ENCODE measurements at places on chromosomes 7 and 10.
A peak's percentile ranks its signal among the peaks of the same experiment; 100 is the strongest.

- DNase-seq = peak; percentile 83
Measured at GRCh38 chr10:86439544-86439943, 72.9 kb upstream of the GRID1 start.

DNA sequence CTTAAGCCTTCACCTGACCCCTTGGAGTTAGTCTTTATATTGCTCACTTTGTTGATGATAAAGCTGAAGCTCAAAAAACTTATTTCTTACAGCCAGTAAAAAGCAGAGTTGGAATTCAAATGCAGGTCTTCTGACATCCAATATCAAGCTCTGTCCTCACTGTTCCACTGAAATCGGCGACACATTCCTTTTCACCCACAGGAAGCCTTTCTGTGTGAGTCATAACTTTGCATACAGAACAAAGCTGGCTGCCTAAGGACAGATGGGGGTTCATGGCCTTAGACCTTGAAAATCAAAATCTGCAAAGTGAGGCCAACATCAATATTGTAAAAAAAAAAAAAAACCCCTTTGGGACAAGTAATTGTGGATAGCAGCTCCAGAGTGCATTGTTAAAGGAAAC, 21.8 kb upstream of the AKR1B1 start:
- DNase-seq = peak; percentile 58

DNA sequence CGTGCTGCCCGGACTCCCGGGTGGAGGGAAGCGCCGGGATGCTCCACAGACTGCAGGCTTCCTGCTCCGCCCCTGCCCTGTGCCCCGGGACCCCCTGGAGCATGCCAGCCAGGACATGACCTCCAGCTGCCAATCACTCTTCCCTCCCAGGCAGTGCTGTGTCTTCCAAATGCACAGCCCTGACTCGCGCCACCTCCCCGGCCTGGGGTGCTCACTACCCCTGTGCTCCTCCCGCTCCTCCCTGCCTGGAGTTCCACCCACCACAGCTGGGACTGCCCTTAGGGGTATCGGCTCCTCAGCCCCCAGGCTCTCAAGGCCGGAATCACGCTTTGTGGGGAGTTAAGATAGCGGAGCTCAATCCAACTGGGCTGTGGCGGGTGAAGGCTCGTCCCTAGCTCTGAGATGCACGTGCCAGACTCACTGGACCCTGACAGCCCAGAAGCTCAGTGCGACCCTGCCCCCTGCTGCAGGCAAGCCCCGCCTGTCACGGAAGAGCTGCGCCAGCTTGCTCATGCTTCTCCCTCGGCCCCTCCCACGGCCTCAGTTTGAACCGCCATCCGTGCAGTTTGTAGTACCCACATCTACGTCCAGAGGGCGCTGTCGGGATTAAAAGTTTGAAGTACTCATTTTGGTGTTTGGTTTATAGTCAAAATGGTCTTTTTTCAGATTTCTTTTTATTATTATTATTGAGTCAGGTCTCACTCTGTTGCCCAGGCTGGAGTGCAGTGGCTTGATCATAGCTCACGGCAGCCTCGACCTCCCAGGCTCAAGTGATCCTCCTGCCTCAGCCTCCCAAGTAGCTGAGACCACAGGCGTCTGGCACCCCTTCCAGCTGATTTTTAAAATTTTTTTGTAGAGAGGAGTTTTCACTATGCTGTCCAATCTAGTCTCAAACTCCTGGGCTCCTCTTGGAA, 142.5 kb upstream of the TCERG1L start:
- peak; percentile 7 for DNase-seq

DNA sequence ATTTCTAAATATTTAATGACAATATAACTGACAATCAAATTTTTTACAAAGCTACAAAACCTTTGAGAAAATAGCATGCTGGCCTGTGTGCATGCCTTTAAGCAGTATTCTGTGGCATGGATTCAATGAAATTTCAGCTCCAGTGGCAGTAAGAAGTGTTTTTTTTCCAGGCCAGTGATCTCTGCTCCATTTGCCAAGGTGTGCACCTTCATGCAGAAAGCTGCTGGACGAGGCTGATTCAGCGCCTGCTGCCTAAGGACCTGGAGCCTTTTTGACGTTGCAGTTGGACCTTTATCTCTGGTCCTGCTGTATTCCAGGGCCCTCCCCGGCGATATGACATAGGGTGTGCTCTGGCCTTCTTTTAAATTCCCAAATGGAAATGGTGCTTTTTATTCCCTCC, 26.6 kb downstream of the VWC2 start:
- no peak for DNase-seq

- no peak for DNase-seq
Measured at GRCh38 chr10:77034240-77034639, 603.4 kb downstream of the KCNMA1 start.

GRCh38 chr7:118183428-118183785, 557 bp upstream of the LSM8 start:
- DNase-seq = no peak

DNA sequence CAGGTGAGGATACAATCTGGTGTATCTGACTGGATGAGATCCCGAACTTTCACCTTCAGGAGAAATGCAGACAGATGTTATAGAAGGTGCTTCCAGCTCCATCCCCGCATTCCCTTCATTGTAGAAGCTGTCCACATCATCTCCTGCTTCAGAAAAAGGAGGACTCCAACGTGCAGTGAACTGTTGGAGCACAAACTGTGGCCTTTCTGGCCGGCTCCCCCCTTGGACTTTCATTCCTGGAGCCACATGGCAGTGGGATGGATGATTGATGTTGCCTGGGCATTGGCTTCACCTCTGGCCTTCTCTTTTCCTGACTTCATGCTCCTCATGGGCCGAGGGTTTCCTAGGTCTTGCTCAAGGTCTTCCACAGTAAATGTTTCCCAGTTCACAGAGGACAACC, 29.6 kb upstream of the ZNF273 start:
- no peak for DNase-seq

- no peak for DNase-seq
Measured at GRCh38 chr10:131730771-131731497, 169.9 kb upstream of the PPP2R2D start.

GRCh38 chr10:118521415-118522117, 73.9 kb downstream of the PRLHR start:
- DNase-seq = no peak

GRCh38 chr10:78706256-78706655, 362.5 kb upstream of the ZMIZ1 start:
- DNase-seq = peak; percentile 14

GRCh38 chr10:86664341-86665217, 3.7 kb upstream of the LDB3 start:
- DNase-seq = peak; percentile 31

GRCh38 chr7:2670720-2671391, 17.1 kb upstream of the AMZ1 start:
- DNase-seq = peak; percentile 77

GRCh38 chr10:3354174-3354900, 181.8 kb upstream of the PITRM1 start:
- DNase-seq = no peak

GRCh38 chr10:26318672-26319071, 102.1 kb downstream of the GAD2 start:
- no peak for DNase-seq

DNA sequence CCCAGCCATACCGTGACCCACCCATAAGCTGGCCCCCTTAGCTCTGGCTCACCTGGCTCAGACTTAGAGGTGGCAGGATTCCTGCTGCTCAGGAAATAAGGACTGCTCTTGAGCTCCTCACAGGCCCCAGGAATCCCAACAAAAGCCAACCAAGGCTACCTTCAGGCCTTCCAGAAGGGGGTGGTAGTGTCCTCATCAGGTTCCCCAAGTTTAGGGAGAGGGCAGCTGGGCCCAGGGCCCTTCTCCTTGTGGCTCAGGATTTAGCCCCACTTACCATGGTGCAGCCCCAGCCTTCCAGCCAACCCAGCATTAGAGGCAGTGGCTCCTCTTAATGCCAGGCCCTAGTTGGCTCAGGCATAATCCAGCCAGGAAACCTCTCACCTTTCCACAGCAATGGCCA, 23.5 kb downstream of the NPFFR1 start:
- no peak for DNase-seq

- DNase-seq = no peak
Measured at GRCh38 chr7:8155836-8156235, 106.1 kb downstream of the ICA1 start.

DNA sequence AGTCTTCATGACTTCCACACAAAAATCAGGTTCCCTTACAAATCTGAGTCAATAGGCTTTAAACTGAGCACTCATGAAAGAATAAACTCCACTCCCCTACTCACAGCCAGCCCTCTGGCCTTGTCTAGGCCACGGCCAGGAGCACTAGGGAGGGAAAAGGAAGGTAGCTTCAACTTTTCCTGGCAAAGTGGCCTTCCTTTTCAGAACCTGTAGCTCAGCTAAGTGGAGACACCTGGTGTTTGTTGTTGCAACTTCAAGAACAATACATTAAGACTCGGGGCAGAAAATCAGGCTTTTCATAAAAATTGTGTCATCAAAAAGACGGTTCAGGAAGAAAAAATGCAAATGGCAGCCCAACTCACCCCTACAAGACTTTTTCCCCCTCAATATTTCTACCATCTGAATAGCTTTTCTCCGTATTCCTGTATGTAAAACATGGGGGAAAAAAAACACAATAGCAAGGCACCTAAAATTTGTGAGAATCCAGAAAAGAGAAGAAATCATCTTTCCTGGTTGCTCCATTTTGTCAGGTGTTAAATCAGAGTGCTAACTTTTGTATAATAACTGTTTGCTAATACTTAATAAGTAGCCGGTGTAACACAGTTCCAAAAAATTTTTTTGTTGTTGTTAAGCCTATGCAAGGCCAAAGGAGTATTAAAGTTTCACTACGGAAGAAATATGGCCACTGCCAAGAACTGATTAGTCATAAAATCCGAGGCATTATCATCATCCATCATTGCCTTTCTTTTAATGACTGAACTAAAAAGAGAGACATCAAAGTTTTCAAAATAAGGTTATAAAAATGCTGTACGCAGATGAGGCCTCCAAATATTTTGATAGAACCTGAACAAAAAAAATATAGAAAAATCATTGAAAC, 66.2 kb upstream of the ARID5B start:
- DNase-seq = peak; percentile 58

DNA sequence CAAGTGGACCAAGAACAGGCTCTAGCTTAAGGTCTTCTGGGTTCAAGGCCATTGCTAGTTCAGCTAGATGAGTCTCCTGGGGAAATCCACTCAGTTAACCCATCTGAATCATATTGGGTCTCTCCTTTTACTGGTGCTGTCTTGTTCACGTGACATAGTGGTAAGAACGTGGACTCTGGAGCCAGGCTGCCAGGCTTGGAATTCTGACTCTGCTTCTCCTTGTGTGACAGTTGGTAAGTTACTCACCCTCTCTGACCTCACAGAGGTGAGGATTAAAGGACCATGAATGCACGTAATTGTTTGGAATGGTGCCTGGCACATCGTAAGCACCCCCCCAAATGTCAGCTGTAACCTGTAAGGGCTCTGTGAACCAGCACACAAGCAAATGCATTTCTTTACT, 9.7 kb upstream of the CALU start:
- no peak for DNase-seq

- DNase-seq = no peak
Measured at GRCh38 chr10:62333135-62333889, 40.9 kb upstream of the ZNF365 start.

- DNase-seq = no peak
Measured at GRCh38 chr7:66970310-66970709, 25.1 kb downstream of the SBDS start.

DNA sequence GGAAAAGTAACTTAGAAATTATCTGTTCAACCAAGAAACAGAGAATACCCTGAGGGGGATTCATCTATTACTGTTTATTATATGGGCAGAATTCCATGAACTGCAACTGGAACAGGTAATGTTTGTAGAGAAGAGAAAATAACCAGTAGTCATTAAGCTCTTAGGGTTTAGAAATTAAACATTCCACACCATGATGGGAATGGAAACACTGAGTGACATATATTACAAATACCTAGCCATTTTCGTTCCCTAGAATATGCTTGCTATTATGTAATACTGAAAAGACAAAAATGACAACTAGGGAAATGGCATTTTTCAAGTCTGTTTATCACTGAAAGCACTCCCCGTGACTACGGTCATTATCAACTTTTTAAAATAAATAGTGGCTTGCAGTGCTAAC, 1007.4 kb downstream of the GATA3 start:
- no peak for DNase-seq

- no peak for DNase-seq
Measured at GRCh38 chr7:30466266-30466665, 12.3 kb downstream of the NOD1 start.

DNA sequence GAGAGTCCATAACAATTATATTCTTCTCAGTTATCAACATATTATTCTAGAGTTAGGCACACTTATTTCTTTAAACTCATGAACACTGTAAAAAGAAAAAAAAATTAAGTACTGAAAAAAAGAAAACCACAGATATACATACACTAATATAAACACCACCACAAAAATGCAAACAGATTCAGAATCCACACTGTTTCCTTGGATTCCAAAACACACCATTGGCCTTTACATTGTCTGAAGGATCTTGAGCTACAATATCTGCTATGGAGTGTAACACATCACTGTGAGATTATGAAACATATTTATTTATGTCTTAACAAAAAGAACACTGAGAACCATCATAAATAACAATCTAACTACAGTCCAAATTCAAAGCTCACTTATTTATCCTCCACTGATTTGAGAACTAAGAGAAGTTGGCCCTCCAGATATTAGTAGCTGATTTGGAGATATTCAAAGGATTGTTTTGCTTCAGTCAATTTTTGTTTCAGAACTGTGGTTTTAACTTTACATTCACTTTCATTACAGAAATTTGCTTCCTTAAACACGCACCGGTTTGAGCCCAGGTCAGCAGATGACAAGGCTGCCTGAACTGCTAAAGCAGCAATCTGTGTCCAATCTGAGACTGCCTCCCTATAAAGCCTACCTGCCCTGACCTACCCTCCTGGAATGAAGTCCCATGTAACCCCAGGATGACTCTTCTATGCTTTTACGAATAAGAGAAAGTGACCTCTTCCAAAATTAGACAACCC, 47.0 kb upstream of the CDK1 start:
- DNase-seq = no peak

DNA sequence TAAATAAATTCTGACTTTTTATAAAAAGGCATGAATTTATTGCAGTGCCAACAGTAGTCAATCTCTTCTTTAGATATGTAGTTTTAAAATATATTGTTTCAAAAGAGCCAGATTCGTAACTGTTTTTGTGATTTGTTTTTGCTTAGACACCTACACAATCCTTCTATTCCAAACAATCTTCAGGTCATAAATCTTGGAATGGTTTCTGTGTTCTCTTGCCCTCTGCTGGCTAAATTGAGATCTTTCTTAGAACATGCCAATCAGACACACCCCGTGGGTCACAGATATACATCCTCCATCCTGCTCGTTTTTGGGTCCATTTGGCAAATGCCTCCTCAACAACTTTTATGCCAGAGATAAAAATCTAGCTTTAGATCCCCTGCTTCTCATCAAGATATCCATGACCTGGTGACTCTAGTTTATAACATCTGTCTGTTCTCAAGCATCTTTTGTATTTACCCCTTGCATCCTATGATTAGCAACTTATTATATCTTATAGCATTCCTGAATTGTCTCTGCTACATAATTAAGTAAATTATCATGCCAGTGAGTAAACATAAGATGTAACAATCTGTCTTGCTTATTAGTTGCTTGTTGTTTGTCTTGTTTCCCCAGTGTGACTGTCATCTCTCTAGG, 35.3 kb upstream of the IFRD1 start:
- no peak for DNase-seq

All from foreskin fibroblast (primary cell).